H54 (cell line): ENCODE measurements at places on chromosomes 3 and 15.
A peak's percentile ranks its signal among the peaks of the same experiment; 100 is the strongest.

DNA sequence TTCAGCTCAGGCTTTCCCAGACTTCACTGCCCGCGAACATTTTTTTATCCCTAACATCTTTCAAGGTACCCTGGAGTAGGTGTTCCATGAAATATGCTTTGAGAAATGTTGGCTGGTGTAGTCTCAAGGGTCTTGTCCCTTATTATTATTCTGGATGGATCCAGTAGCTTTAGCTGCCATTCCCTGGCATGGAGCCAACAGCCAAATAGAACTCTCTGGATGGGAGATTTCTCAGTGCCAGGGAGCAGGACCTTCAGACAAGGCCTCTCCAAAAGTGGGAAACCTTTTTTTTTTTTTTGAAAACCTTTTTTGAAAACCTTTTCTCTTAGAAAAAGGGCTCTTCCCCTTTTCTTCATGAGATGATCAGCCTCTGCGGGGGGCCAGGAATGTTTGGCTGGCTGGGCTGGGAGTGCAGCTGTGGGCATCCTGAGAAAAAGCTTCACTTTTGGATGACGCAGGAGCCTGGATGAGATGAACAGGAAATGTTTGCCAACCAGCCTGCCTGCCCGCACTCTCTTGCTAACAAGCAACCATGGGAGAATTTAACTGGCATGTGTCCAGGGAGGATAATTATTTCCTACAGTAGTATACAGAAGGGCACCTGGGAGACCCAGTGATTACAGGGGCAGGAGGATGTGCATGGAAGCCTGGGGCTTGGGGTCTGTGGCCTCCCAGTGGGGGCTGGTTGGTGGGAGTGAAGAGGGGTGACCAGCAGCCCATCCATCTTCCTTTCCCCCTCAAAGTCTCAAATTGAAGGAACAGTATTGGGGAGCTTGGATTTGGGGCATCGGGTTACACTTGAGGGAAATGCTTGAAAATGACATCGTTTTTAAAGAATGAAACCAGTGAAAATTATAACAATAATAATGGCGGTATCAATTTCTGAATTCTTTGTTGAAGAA lies 109.1 kb upstream of the LRIG1 start:
- DNase-seq, result peak; percentile 64

DNA sequence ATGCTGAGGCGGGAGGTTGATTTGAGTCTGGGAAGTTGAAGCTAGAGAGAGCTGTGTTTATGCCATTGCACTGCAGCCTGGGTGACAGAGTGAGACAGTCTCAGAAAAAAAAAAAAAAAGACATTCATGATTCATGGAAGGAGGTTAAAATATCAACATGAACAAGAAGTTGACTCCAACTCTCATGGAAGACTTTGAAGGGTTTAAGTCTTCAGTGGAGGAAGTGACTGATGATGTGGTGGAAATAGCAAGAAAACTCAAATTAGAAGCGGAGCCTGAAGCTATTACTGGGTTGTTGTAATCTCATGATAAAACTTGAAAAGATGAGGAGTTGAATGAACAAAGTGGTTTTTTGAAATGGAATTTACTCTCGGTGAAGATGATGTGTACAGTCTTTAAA lies 491.8 kb downstream of the SQOR start:
- DNase-seq, result no peak

GRCh38 chr15:96350934-96351724 lies 20.6 kb downstream of the NR2F2 start:
- DNase-seq, result no peak

- no peak for DNase-seq
Measured at GRCh38 chr15:53716909-53717876, 42.3 kb downstream of the WDR72 start.

- DNase-seq, result peak; percentile 94
Measured at GRCh38 chr3:53160660-53161449, at the start of gene PRKCD. Gene PRKCD, plus strand, starts transcription at chr3:53161209. Its CDS starts 17,214 bp downstream, at chr3:53178423.

- no peak for DNase-seq
Measured at GRCh38 chr3:25587975-25588374, 76.7 kb downstream of the TOP2B start.

DNA sequence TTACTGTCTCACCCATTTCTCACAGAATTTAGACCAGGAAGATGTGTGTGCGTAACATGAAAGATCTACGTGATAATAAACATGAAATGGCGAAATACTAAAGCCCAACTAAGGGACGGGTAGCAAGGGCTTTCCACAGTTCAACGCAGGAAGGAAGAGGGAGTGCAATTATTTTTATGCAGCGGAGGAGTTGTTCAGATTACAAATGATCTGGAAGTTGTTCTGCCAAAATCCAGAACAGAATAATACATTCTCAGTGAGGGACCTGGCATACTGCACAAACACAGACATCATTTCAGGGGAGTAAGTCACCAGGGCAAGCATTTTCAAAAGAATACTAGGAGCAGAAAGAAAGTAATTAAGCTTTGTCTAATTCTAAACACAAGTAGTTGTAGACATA lies 133.6 kb upstream of the RAP2B start:
- no peak for DNase-seq

DNA sequence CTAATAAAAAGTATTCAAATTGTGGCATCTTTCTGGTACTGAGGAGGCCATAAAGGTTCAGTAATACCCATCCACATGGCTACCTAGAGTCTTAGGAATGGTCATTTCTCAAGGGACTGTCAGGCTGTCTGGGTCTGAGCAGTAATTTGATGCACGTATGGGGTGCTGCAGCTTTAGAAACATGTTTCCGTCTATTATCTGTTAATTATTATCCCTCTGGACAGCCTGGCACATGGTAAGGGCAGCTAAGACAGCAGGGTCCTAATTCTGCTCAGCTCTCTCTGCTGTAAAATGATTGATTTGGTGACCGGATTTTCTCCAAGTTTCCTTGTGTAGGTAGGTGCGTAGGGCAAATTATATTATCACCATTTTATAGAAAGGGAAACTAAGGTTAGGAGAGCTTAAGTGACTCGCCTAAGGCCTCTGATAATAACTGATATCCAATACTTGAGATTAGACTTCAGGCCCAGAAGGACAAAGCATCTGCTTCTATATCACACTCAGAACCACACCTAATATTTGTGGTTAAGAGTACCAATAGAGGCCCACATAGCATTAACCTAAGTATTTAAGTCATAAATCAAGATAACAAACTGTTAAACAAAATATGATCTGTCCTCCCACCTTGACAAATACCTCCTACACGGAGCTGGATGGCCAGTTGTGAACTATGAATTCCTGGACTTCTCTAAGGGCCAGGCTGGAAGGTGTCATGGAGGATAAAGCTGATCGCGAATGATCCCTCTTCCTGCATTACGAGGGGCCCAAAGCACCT lies 2.9 kb upstream of the RAP2B start:
- DNase-seq, result no peak
